8988T (cell line): ENCODE measurements at places on chromosomes 5 and 9.

DNA sequence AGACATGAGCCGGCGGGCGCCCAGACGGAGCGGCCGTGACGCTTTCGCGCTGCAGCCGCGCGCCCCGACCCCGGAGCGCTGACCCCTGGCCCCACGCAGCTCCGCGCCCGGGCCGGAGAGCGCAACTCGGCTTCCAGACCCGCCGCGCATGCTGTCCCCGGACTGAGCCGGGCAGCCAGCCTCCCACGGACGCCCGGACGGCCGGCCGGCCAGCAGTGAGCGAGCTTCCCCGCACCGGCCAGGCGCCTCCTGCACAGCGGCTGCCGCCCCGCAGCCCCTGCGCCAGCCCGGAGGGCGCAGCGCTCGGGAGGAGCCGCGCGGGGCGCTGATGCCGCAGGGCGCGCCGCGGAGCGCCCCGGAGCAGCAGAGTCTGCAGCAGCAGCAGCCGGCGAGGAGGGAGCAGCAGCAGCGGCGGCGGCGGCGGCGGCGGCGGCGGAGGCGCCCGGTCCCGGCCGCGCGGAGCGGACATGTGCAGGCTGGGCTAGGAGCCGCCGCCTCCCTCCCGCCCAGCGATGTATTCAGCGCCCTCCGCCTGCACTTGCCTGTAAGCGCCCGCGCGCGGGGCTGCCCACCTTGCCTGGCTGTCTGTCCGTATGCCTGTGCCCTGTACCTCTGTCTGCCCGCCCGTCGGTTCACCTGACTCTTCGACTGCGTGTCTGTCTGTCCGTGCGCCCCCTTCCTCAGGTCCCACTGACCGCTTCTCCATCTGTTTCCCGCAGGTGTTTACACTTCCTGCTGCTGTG is 412 bp downstream of the FGF18 start:
- peak; percentile 87 for DNase-seq

DNA sequence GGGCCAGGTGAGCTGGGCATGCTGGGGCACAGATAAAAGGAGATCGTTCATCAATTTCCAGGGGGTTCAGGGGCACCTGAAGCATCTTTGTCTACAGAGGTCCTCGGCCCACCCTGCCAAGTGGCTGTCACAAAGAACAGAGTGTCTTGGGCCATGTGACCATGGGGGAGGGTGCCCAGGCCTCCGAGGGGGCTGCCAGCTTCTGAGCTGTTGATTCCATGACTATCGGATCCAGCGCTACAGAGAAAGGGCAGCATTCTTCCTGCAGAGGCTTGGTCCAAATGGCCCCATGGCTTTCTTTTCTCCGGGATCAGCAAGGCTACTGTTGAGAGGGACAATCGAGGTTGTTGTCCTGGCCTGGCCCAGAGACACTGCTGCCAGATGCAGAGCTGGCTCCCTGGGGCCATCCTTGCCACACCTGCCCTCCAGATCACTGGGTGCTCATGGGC is 289.2 kb downstream of the ZSWIM6 start:
- DNase-seq, result no peak

GRCh38 chr5:58932057-58932612 is 349.3 kb downstream of the RAB3C start:
- no peak for DNase-seq

DNA sequence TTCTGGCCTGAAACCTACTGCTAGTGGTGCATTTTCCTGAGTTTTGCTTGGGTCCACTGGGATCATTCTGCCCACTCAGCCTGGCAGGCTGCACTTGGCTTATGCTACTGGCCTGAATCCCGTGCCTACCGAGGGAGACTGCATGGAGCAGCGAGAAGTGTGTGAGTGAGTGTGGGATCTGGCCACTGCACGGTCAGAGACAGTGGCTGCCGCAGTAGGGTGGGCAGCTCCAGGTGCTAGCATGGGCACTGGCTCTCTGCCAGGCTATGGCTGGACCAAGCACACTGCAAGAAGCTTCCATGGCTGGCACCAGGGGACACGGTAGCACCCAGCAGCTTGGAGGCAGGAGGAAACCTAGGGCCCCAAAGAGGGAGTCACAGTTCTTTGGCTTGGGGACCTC is 1058.7 kb upstream of the ACO1 start:
- no peak for DNase-seq

GRCh38 chr5:139708877-139709581 is 60.9 kb downstream of the CXXC5 start:
- DNase-seq, result no peak

- no peak for DNase-seq
Measured at GRCh38 chr5:172002310-172002709, 4.1 kb downstream of the FBXW11 start.
